ENCODE measurements at places on chromosomes 3 and 15.
A peak's percentile ranks its signal among the peaks of the same experiment; 100 is the strongest.

GRCh38 chr3:158768361-158768787 is 33.5 kb upstream of the MFSD1 start:
- DNase-seq, result no peak

DNA sequence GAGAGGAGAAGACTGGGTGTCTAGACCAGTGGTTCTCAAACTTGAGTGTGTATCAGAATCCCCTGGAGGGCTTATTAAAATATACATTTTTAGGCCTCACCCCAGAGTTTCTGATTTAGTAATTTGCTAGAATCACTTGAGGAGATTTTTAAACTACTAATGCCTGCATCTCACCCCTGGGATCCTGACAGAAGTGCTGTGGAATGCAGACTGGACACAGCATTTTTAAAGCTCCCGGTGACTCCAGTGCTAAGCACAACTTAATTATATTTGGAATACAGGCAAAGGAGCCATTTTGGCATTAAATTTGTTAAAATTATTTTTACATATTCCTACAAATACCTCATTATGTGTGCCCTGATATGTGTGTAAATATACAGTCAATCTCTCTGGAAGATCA is 26.7 kb upstream of the COL6A6 start:
- DNase-seq, result peak; percentile 1

DNA sequence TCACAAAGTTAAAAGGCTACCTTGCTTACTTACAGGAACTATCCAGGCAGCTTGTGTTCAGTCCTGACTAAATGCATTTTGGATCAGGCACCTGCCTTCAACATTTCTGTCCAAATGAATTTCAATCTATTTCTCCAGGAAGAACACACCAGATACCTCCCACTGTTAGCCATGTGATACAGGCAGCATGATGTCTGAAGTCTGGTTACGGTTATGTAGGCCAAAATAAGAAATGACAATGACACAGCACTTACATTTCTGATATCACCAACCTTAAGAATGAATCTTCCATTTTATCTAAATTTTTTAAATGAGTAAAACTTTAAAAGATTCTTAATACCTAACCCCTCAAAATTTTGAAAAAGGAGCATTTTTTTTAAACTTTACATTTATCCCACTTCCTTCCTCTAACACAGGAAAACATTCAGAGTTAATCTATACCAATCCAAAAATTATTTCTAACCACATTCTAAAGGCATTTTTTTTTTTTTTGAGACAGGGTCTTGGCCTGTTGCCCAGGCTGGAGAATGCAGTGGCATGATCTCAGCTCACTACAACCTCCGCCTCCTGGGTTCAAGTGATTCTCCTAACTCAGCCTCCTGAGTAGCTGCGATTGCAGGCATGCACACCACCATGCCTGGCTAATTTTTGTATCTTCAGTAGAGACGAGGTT is at the start of gene MAP4:
Gene MAP4 (minus strand): TSS at position 116 of the 673 bp plus-strand sequence. CDS start 17,556 bp downstream, outside the sequence.
- DNase-seq, result no peak

- no peak for DNase-seq
Measured at GRCh38 chr3:151430821-151431484, 29.9 kb downstream of the IGSF10 start.

DNA sequence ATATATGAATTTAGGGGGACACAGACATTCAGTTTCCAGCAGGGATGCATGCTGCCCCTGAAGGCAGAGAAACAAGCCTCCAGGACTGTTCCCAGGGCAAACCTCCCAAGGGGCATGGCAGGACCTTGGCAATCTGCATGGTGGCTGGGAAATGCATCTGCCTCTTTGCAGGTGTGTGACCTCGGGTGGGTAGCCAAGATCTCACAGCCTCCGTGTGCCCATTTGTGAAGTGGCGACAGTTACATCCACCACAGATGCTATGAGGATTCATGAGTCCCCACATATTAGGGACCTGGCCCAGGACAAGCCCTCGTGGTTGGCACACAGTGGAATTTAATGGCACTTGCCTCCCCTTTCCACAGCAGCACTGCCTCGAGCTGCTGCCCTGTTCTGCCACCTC is 29.9 kb downstream of the SLC28A1 start:
- DNase-seq, result no peak

GRCh38 chr15:62553911-62554563 is 389.0 kb upstream of the C2CD4B start:
- no peak for DNase-seq

DNA sequence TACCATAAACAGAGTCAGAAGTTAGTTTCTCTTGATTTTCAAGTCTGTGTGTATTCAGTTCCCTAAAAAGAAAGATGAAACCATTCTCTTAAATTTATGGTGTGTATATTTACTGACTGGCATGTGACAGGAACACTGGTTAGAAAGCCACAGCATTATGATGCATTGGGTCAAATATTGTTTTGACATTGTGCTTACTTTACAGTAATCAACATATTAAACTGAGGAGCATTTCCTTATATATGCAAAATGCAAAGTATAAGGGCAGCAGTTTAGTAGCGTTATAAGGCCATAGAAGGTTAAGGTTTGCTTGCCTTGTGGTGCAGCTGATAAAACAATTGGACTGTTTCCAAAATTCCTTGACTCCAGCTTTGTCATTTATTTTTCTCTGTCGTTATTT is 72.9 kb downstream of the EPHA3 start:
- no peak for DNase-seq

GRCh38 chr15:88376574-88377174 is 90.5 kb downstream of the MRPL46 start:
- DNase-seq, result no peak

DNA sequence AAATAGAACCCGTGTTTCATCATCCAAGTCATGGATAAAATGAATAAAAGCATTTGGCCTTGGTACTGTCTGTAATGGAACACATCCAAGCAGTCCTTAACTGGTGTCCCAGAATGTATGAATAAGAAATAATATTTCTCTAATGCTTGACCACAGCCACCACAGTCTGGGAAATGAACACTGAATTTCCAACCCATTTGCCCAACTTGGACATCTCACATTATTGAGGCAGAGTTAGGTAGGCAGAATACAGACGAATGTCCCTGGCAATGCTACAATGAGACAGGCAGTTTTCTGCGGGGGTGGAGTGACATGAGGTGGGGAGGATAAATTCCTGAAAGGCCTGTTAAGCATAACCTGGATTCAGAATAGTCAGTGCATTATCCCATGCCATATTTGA is 245.7 kb downstream of the ZIC1 start:
- DNase-seq, result no peak

DNA sequence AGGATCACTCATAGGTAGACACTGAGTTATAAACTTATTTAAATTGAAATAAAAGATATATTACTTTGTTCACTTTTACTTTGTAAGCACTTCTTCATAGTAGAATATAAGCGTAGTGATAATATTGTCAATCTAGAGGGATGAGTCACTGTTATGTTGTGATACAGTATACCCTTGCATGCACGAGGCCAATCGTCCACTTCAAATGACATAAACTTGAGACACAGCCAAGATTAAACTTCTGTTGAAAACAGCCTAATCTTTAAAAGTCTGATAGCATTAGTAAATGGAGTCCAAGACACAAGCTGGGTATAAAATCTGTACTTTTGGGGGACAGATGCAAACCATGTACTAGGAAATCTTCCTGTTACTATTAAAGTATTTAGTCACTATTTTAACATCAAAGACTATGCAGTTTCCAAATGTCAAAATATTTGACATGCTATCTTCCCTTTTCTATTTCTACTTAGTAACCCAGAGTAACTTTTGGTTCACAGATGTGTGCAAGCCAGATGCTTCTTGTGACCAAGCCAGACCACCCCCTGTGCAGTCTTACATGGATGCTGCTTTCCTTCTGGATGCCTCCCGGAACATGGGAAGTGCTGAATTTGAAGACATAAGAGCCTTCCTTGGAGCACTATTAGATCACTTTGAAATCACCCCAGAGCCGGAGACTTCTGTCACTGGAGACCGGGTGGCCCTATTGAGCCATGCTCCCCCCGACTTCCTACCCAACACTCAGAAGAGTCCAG is 85.3 kb downstream of the PIK3R4 start:
- no peak for DNase-seq

- DNase-seq, result no peak
Measured at GRCh38 chr3:172709774-172710663, 848 bp downstream of the NCEH1 start.

- DNase-seq, result no peak
Measured at GRCh38 chr3:159237226-159237625, 435.4 kb downstream of the MFSD1 start.

GRCh38 chr3:100402256-100402655 is 917 bp downstream of the LNP1 start:
- no peak for DNase-seq

- no peak for DNase-seq
Measured at GRCh38 chr3:47413751-47414150, 32.9 kb downstream of the PTPN23 start.
